Activated T-cell treated with anti-CD3 and anti-CD28 coated beads for 24 hours (primary cell): ENCODE measurements at places on chromosomes 2 and 18.

DNA sequence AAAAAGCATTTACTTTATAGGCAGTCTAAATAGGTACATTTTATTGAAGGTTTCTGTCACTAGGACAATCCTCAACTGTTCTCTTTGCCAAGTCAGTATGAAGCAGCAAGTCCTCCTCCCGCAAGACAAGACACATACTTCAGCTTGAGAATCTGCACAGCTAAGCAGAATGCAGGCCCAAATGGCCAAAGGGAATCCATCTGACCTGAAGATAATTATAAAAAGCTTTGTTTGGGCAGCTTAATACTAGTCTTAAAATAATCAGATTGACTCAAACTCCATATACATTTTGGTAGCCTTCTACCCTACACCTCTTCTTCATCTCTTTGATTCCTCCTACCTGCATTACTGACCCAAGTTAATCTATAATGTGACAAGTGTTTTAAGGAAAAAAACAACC lies 1.8 kb downstream of the LANCL1 start:
- DNase-seq, result no peak

- DNase-seq, result no peak
Observed at GRCh38 chr2:88521445-88522073, 69.1 kb upstream of the FOXI3 start.

GRCh38 chr2:114011713-114012112 lies 121.8 kb downstream of the ACTR3 start:
- no peak for DNase-seq

DNA sequence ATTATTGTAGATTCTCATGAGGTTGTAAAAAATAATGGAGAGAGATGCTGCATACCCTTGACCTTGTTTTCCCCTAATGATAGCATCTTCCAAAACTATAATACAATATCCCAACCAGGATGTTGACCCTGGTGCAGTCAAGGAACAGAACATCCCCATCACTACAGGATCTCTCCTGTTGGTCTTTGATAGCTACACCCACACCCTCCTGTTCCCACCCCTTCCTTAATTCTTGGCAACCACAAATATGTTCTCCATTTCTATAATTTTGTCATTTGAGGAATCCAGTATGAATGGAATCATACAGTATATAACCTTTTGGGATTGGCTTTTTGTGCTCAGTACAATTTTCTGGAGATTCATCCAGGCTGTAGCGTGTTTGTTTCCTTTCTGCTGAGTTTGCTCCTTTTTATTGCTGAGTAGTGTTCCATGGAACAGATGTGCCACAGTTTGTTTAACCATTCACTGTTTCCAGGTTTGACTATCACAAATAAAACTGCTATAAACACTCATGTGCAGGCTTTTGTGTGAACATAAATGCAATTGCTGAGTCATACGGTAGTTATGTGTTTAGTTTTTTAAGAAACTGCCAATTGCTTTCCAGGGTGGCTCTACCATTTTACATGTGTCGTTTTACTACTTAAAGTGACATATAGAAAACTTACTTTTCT lies 22.2 kb downstream of the MCFD2 start:
- DNase-seq, result no peak

GRCh38 chr2:157471078-157471477 lies 27.2 kb upstream of the CYTIP start:
- no peak for DNase-seq
